ENCODE measurements at places on chromosomes 16 and 17.

DNA sequence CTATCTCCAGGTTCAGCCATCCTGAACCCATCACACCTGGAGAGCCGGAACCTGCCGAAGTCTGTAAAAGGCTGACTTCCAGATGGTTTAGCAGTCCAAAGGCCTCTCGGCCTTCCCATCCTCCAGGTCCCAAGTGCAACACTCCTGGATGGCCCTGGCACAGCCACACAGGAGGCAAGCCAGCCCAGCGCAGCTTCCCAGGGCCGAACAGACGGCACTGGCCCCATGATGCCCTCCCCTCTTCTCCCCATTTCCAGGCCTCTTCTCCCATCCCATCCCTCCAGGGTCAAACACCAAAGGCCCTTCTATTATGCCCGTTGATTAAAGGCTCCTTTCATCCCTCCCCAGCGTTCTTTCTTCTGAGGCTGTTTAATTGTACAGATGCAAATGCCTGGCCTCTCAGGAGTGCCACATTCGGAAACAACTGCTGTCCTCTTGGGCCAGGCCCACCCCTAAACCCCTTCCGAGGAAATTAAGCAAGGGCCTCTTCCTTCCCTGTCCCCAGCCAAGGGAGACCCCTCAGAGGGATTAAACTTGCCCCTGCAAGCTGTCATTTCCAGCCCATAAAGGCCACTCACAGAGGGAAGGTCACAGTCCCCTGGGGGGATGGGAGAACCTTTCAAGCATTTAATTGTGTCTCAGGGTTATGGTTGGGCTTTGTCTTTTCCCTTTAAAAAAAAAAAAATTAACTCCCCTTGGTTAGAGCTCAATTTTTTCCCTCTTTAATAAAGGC lies 30.8 kb downstream of the AXIN2 start:
- no peak for DNase-seq

- no peak for DNase-seq
These were observed 207.2 kb downstream of the C16orf78 start for GRCh38 chr16:49580751-49581303.

DNA sequence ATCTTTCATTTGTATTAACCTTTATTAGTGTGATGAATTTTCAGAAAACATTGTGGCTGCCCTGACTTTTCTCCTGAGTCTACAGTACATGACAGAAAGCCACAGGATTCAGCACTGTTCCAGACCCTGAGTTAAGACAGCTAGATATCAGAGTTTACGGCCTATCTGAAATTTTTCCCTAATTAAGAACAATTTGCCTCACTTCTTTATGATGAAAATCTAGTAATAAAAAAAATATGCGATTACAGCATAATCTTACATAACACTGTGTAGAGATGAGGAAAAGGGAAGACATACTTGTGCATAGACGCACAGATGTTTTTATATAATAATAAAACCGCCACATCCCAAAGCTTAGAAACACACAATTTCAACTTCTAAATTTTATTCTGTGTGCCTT lies 7.3 kb downstream of the SPOP start:
- DNase-seq = peak; percentile 54

DNA sequence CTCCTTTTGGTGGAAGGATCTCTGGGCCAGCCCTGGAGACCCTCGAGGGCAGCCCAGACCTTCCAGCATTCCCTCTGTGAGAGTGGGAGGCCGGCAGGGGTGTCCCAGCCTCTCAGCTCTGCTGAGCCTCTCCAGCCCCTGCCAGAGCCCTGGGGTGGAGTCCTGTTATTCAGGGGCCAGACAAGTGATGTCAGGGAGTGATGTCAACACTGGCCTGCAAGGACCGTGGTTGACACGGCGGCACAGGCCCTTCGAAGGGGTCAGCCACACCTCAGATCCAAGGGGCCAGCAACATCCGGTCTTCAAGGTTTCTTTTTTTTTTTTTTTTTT lies 231.2 kb downstream of the KATNIP start:
- DNase-seq = peak; percentile 65

DNA sequence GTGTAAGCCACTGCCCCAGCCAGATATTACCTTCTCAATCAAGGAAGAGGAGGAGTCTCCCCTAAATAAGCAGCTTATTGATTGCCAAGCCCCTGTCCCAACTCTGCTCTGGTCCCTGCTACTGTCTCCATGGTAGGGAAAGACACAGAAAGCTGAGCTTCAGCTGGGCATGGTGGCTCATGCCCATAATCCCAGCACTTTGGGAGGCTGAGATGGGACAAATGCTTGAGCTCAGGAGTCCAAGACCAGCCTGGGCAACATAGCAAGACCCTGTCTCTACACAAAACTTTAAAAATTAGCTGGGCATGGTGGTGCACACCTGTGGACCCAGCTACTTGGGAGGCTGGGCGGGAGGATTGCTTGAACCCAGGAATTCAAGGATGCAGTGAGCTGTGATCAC lies 6.6 kb downstream of the JUP start:
- no peak for DNase-seq

GRCh38 chr16:81327011-81327410 lies 12.2 kb downstream of the GAN start:
- no peak for DNase-seq

DNA sequence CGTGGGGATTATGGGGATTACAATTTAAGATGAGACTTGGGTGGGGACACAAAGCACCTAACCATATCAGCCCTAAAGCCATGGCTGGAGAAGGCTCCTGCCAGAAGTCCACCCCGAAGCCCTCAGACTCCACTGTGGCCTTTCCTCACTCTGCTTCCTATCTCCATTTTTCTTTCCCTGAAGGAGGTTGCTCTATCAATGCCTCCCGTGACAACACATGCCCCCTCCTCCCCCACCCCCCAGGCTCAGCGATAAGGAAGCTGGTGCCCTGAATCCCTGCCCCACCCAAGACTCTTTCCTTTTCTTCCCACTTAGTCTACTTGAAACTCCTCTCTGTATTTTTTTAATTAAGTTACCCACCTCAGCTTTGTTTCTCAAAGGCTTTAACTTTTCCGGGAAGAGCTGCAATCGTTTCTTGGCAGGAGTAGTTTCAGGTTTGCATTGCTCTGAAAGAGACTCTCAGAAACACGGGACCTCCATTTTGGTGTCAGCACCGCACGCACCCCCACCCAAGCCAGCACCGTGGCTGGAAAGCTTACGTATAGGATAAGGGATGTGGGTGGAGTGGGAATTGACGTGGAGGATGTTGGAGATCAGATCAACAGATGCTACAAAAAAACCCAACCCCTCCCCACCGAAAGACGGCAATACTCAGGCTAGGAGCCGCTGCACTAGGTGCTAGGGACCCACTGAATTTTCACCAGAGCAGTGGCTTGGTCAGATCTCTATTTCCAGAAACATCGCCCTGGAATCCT lies 15.2 kb upstream of the CA4 start:
- DNase-seq = peak; percentile 64

GRCh38 chr16:35195173-35195863 lies 1735.9 kb downstream of the TP53TG3F start:
- DNase-seq = no peak

DNA sequence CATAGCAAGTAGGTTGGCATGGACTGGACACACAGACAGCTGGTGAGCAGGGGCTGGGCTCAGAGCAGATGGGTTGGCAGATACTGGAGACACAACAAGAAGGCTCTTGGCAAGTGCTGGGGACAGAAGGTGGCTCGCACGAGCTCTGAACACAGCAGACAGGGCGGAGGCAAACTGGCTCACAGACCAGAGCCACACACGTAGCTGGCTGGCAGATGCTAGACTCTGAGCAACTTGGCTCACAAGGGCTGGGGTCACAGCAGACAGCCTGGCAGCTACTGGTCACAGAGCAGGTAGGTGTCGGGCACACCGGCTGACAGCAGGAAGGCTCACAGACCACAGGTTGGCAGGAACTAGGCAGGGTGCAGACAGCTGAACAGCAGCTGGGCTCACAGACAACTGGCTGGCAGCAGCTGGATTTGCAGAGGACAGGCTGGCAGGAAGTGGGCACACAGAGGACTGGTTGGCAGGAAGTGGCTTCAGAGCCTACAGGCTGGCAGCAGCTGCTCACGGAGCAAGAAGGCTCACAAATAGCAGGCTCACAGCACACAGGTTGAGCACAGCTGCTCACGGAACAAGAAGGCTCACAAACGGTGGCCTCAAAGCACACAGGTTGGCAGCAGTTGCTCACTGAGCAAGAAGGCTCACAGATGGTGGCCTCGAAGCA lies 725 bp downstream of the KRTAP16-1 start:
- peak; percentile 27 for DNase-seq

GRCh38 chr17:72545766-72546165 lies 424.9 kb downstream of the SOX9 start:
- DNase-seq = peak; percentile 79

DNA sequence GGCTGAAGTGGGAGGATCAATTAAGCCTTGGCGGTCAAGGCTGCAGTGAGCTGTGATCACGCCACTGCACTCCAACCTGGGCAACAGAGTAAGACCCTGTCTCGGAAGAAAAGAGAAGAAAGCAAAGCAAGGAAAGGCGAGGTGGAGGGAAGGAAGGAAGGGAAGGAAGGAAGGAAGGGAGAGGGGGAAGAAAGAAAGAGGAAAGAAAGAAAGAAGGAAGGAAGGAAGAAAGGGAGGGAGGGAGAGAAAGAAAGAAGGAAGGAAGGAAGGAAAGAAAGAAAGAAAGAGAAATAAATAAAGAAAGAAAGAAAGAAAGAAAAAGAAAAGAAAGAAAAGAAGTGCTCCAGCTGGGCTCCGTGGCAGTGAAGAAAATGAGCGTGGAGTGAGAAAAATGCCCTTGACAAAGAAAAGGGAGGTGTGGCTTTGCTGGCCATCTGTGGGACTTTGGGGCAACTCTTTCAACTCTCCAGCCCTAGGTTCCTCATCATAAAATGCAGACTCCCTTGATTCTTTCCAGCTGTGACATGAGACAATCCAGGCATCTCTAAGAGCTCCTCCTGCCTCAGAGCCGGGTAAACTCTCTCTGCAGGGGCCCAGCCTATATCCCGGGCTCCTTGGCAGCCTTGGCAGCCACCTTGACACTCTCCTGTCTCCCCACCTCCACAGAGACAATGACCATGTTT lies 2.4 kb downstream of the GSDMA start:
- peak; percentile 17 for DNase-seq

- peak; percentile 77 for DNase-seq
These were observed 143.9 kb downstream of the ANKFN1 start for GRCh38 chr17:56297184-56297583.

DNA sequence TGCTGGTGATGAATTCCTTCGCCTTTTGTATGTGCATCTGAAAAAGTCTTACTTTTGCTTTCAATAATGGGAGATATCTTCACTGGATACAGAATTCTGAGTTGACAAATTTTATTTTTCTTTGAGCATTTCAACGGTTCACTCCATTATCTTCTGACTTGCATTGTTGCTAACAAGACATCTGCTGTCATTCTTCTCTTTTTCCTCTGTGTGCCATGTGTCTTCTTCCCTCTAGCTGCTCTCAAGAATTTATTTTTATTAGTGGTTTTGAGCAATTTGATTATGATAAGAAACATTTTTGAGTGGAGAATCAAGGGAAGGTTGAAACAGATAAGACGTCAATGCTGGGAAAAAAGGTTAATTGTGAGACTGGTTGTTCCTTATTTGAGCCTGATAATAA lies 471.8 kb downstream of the CDH13 start:
- peak; percentile 18 for DNase-seq

DNA sequence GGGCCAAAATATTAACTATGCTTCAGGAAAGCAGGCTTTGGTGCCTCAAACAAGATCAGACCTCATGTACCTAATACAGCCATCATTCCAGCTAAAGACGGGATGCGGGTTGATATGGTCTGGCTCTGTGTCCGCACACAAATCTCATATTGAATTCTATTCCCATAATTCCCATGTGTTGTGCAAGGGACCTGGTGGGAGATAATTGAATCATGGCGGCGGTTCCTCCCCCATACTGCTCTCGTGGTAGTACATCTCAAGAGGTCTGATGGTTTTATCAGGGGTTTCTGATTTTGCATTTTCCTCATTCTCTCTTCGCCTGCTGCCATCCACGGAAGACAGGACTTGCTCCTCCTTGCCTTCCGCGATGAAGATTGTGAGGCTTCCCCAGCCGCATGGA lies 19.1 kb upstream of the CHST6 start:
- no peak for DNase-seq

DNA sequence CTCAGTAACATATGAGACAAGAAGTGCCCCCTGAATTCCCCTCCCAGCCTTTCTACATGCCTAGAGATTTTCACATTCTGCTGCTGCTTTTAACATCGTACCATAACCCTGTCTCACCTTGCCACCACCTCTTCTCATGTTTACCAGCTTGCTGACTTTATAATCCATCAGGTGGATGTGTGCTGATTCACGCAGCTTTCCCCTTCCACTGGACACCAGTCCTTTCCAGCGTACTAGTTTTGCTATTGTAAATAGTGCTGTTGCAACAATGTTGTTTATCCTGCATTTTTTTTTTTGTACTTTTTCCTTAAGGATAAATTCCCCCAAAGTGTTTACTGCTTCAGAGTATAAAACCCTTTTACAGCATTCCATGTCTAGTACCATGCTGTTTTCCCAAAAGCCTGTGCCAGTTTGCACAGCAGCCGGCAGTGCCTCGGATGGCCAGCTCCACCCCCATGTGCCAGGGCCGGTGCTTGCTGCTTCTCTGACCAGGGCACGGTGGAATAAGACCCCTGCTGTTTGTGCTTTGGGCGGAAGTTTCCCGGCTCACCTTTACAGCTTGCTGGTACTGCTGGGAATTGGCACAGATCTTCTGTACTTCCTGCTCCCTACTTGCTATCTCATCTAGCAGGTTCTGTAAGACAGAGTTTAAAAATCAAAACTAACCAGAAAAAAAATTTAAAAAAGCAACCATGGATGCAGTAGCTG lies 41.3 kb downstream of the UBN1 start:
- DNase-seq = no peak

DNA sequence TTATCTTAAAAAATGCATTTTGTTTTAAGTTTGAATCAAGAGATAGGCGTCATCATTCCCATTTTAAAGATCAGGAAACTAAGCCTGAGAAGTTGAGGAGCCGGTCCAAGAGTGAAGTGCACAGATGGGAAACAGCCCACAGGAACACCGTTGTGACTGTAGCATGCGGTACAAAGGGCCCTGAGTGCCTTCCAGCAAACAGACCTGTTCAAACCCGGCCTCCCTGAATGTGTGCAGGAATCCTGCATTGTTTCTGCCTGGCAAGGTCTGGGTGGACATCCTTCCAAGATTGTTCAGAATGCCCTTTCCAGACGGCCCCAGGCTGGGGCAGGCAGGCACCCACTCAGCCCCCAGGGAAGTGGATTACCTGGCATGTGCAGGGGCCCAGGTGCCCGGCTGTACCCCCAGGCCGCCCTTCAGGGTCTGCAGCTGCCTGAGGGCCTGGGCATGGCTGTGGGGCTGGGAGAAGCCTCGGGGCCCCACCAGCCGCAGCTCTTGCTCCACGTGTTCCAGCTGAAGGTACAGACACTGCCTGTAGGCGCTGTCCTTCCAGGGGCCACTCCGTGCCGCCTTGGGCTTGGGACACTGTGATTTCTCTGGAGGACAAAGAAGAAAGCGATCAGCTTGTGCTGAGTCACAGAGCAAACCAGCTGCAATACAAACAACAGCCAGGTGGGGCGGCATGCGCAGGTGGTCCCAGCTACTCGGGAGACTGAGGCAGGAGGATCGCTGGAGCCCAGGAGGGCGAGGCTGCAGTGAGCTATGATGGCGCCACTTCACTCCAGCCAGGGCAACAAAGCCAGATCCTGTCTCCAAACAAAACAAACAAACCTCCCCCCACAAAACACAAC lies 45.0 kb upstream of the GCSH start:
- peak; percentile 20 for DNase-seq
